Sigmoid colon (tissue), 7 donors: ENCODE measurements at places on chromosomes 16 and 17. TPM values are rescaled to one million over a fixed set of nuclear protein-coding genes. Genes with fewer than 3 reads are reported as not detected.

The MRM1 gene
- polyA plus RNA-seq, result 15.0 TPM

The UBALD2 gene
- 105 TPM for polyA plus RNA-seq

The CNTNAP1 gene
- polyA plus RNA-seq, result 0.23 TPM

The BRD7 gene
- polyA plus RNA-seq, result 38.6 TPM

The PRDM7 gene
- polyA plus RNA-seq, result not detected

The NUP88 gene
- 39.1 TPM for polyA plus RNA-seq

The CLEC19A gene
- polyA plus RNA-seq, result not detected

The OR2C1 gene
- not detected for polyA plus RNA-seq

The CA4 gene
- 194 TPM for polyA plus RNA-seq

The HBA1 gene
- not detected for polyA plus RNA-seq

The ASPHD1 gene
- 2.4 TPM for polyA plus RNA-seq

The RGS11 gene
- polyA plus RNA-seq, result 1.8 TPM
